ENCODE measurements at places on chromosomes 5 and 9.

GRCh38 chr5:67724412-67725135 lies 491.0 kb upstream of the PIK3R1 start:
- no peaks in the 10 kb centered on the region for H3K36me3 ChIP-seq
- no peaks in the 10 kb centered on the region for H3K4me1 ChIP-seq
- no peak overlapping the region for H3K27ac ChIP-seq
- no peak overlapping the region for H3K4me3 ChIP-seq
- DNase-seq = no peak

DNA sequence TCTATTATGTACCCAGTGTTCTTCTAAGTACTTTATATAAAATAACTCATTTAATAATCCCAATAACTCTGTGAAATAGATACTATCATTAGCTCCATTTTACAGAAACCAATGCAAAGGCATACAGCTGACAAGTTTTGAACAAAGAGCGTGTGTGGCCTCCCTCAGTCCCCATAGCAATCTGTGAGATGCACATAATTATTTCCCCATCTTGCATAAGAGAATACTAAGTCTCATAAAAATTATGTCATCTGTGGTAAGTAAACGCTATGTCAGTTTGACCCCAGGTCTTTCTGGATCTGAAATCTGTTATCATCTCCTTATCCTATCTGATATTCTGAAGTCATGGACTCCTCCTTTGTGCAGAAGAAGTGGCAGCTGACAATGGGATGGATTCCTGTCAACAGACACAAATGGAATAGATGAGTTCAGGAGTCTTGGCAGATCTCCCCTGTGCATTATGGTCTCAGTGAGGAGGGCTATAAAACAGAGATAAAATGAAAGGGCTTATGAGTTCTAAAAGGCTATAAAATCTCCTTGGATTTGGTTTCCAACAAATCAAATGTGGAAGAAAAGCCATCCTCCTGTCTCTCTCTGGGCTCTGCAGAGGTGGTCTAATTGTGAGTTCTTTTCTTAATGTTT lies 162.5 kb upstream of the TLE4 start:
- no peaks in the 10 kb centered on the region for H3K36me3 ChIP-seq
- H3K4me1 ChIP-seq = no peaks in the 10 kb centered on the region
- H3K27ac ChIP-seq = no peak overlapping the region
- no peak overlapping the region for H3K4me3 ChIP-seq
- no peak for DNase-seq

DNA sequence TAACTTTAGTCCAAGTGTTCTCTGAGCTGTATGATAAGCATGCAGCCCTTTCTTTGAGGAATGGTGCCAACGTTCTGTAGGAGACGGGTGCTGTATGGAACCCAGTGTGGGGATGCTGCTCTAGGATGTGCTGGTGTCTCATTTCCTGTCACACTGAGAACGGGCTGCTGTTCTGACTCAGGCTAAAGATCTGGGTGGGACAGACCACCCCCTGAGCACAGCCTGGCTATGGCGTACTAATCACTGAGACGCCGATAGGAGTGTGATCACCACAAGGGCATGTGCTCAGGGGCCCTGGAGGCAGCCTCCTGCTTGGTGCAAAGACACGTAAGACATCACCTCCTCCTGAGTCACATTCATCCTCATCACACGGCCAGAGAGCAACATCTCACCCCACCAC lies 240.4 kb downstream of the IRX2 start:
- H3K36me3 ChIP-seq = no peaks in the 10 kb centered on the region
- no peak for DNase-seq
- H3K27me3 ChIP-seq = peaks cover 55% of the 10 kb centered on the region
- no peaks in the 10 kb centered on the region for H3K4me1 ChIP-seq

- H3K27ac ChIP-seq = no peak overlapping the region
- no peak for DNase-seq
- no peaks in the 10 kb centered on the region for H3K4me1 ChIP-seq
- H3K36me3 ChIP-seq = no peaks in the 10 kb centered on the region
Measured at GRCh38 chr5:82802954-82803353, 274.2 kb downstream of the TMEM167A start.

GRCh38 chr5:153970496-153970895 lies 68.2 kb downstream of the FAM114A2 start:
- H3K27ac ChIP-seq = no peak overlapping the region
- H3K4me3 ChIP-seq = no peak overlapping the region
- H3K27me3 ChIP-seq = peaks cover 20% of the 10 kb centered on the region
- no peak for DNase-seq
- H3K4me1 ChIP-seq = no peaks in the 10 kb centered on the region
- no peaks in the 10 kb centered on the region for H3K36me3 ChIP-seq

GRCh38 chr9:68643901-68644809 lies 60.9 kb upstream of the PIP5K1B start:
- peaks cover 4% of the 10 kb centered on the region for H3K27me3 ChIP-seq
- no peak overlapping the region for H3K4me3 ChIP-seq
- no peaks in the 10 kb centered on the region for H3K36me3 ChIP-seq
- no peak for DNase-seq

DNA sequence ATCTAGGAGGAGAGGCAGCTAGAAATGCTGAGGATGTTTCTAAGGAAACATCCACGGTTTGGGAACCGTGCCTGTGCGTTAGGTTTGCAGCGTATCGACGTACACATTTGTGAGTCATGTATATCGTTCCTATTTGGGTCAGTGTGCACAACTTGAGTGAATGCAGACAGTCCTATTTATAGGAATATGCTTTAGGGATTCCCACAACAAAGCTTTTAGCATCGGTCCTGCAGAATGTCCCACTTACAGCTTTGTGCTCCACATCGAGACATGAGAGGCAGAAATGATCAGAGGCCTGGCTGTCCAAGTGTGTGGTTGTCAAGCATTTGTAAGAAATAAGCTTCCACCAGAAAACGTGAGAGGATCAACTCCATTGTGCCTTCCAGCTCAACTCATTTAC lies 1282.7 kb upstream of the WWC1 start:
- H3K4me3 ChIP-seq = no peak overlapping the region
- no peaks in the 10 kb centered on the region for H3K27me3 ChIP-seq
- peaks cover 7% of the 10 kb centered on the region for H3K4me1 ChIP-seq
- no peak overlapping the region for H3K27ac ChIP-seq

GRCh38 chr5:61632064-61632463 lies 300.0 kb downstream of the ZSWIM6 start:
- H3K36me3 ChIP-seq = no peaks in the 10 kb centered on the region
- no peak for DNase-seq
- no peaks in the 10 kb centered on the region for H3K4me1 ChIP-seq
- H3K27me3 ChIP-seq = peaks cover 4% of the 10 kb centered on the region

- no peak for DNase-seq
- H3K4me3 ChIP-seq = no peak overlapping the region
- H3K4me1 ChIP-seq = peaks cover 35% of the 10 kb centered on the region
- peaks cover 6% of the 10 kb centered on the region for H3K36me3 ChIP-seq
- H3K27ac ChIP-seq = peak overlapping the region; percentile 44
Measured at GRCh38 chr9:69198521-69199220, 24.6 kb downstream of the TJP2 start.

- DNase-seq = no peak
- peaks cover 35% of the 10 kb centered on the region for H3K27me3 ChIP-seq
- no peak overlapping the region for H3K27ac ChIP-seq
- H3K36me3 ChIP-seq = peaks cover 8% of the 10 kb centered on the region
- H3K4me1 ChIP-seq = peaks cover 7% of the 10 kb centered on the region
Measured at GRCh38 chr5:141477815-141478214, 2.0 kb downstream of the PCDHGC3 start.

DNA sequence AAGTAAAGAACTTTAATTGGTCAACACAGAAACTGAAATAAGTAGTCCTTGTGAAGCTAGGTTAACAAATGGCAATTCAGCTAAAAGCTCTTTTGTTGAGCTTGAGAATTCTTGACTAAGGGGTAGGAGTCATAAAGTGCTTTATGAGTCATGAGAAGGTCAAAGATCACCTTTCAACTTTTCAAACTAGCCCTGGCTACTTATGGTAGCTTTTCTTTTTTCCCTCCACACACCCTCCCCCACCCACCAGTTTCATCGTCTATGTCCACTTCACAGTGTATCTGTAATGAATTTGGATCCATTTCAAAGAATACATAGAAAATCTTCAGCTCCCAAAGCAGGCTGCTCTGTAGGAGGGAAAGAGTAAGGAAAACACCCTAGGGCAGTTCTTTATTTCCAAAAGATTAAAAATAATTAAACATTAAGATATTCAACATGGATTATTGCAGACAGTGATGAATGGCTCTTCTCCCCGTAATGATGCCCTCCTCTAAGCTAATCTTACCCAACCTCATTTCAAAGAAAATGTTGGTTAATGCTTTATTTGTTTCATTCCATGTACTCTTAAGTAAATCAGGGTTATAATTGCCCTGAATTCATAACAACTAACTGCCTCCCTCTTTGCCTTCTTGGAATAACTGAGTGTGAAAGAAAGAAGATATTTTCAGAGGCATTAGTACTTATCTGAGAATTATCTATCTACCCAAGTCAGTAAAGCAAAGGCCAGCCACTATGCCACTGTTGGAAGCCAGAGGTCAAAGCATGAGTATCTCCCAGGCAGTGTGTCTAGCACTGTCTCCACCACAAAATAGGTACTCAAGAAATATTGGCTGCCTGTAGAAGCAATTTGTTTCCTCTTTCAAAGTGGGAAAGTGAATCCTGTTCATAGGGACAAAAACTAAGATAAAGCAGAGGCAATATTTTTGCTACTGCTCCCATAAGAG lies 290.6 kb downstream of the PIK3R1 start:
- H3K36me3 ChIP-seq = no peaks in the 10 kb centered on the region
- DNase-seq = no peak
- H3K27ac ChIP-seq = no peak overlapping the region
- H3K4me1 ChIP-seq = peaks cover 2% of the 10 kb centered on the region
- no peak overlapping the region for H3K4me3 ChIP-seq
- H3K27me3 ChIP-seq = no peaks in the 10 kb centered on the region

DNA sequence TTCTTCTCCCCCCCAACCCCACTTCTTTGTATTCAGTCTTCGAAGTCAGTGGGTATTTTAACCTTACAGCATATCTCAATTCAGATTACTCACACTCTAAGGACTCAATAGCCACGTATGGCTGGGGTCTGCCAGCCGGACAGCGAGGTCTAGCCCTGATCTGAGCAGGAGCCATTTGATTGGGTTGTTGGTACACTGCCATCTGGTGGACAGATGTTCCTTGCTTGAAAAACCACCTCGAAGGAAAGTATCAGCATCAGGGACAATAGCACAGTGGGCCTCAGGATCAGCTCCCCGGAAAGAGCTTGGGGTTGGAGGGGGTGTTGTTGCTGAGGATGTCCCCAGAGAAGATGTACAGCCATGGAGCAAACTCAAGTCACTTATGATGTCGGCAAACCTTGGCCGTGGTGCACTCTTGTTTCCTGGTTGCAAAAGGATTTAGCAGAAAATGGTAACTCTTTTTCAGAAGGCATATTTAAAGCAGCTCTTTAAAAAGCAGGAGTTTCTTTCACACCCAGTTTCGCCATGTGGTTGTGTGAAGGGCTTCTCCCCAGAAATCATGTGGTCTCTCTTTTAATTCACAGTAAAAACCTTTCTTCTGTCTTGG lies 31.7 kb upstream of the KCNMB1 start:
- no peaks in the 10 kb centered on the region for H3K4me1 ChIP-seq
- peaks cover 31% of the 10 kb centered on the region for H3K27me3 ChIP-seq
- peak; percentile 62 for DNase-seq
- H3K36me3 ChIP-seq = no peaks in the 10 kb centered on the region
- H3K27ac ChIP-seq = no peak overlapping the region
- H3K4me3 ChIP-seq = no peak overlapping the region

GRCh38 chr5:123610209-123610608 lies 98.2 kb downstream of the CSNK1G3 start:
- H3K4me3 ChIP-seq = no peak overlapping the region
- DNase-seq = no peak
- no peaks in the 10 kb centered on the region for H3K4me1 ChIP-seq
- no peak overlapping the region for H3K27ac ChIP-seq
- H3K27me3 ChIP-seq = no peaks in the 10 kb centered on the region

- no peak for DNase-seq
- peaks cover 29% of the 10 kb centered on the region for H3K27me3 ChIP-seq
- no peaks in the 10 kb centered on the region for H3K36me3 ChIP-seq
- H3K4me1 ChIP-seq = peaks cover 4% of the 10 kb centered on the region
- H3K4me3 ChIP-seq = no peak overlapping the region
Measured at GRCh38 chr9:1031951-1032601, 18.1 kb upstream of the DMRT2 start.

DNA sequence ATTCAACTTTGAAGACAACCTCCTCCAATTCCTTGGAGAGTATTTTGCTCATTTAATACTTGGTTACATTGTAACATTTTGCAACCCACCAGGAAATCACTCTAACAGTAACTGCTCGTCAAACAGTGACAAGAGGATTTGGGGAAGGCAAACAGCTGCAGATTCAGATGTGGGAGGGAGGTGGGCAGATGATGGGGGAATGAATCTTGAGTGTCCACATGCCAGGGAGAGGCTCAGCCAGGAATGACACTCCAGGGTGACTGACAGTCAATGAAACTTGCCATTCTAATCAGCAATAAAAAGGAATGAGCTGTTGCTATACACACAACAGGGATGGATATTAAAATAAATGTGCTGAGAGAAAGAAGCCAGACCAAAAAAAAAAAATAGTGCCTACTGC lies 97.7 kb upstream of the ANKRD55 start:
- no peak for DNase-seq
- H3K27me3 ChIP-seq = peaks cover 34% of the 10 kb centered on the region
- no peak overlapping the region for H3K4me3 ChIP-seq
- peaks cover 2% of the 10 kb centered on the region for H3K4me1 ChIP-seq

GRCh38 chr5:90477073-90477472 lies 2.4 kb downstream of the POLR3G start:
- H3K27me3 ChIP-seq = peaks cover 28% of the 10 kb centered on the region
- peaks cover 9% of the 10 kb centered on the region for H3K4me1 ChIP-seq
- no peak overlapping the region for H3K27ac ChIP-seq
- H3K36me3 ChIP-seq = no peaks in the 10 kb centered on the region

DNA sequence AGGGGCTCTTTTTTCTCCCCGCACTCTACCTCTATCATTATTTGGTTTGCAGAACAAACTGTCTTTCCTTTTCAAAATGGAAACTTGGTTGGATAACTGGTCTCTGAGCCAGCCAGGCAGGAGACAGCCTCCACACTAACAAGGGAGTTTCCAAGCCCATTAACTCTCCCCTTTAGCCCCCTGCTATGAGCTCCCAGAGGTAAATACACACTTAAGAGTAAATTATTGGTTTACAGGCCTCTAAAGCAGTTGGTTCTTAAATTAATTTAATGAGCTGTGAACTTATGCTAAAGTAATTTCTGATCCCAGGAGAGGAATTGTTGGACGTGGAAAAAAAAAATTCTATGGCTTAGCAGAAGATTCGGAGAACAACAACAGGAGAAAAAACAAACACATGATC lies 30.3 kb downstream of the EPB41L4A start:
- H3K36me3 ChIP-seq = no peaks in the 10 kb centered on the region
- no peak for DNase-seq
- H3K27ac ChIP-seq = no peak overlapping the region
- no peak overlapping the region for H3K4me3 ChIP-seq
- H3K4me1 ChIP-seq = peaks cover 25% of the 10 kb centered on the region

GRCh38 chr5:36373527-36374086 lies 71.9 kb upstream of the RANBP3L start:
- H3K4me3 ChIP-seq = no peak overlapping the region
- peaks cover 4% of the 10 kb centered on the region for H3K4me1 ChIP-seq
- DNase-seq = no peak
- peaks cover 4% of the 10 kb centered on the region for H3K27me3 ChIP-seq

Measured in progenitor cell of endocrine pancreas (in vitro differentiated cells).